Stimulated activated CD4-positive, alpha-beta T cell treated with anti-CD3 and anti-CD28 coated beads, Interleukin-12 subunit alpha, Interleukin-12 subunit beta, amount 100 ng/mL, for 4 hours (primary cell): ENCODE measurements at places on chromosomes 7 and 10.

DNA sequence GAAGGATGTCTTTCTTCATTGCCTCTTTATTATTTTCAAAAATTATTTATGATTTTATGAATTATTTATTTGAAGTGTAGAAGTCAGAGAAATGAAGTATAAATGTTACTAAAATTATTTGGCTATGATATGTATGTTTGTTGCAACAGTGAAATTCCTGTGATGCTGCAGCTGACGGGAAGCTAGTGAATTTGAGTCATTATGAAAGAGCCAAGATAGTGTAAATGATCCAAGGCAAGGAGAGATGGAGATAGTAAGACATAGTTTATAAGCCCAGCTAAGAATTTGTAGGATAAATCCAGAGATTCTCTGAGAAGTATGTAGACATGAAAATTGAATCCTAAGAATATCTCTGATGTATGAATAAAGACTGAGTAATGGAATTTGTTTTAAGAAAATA lies 30.8 kb downstream of the CASD1 start:
- no peak for DNase-seq

GRCh38 chr10:6840766-6841165 lies 260.7 kb upstream of the PRKCQ start:
- DNase-seq, result no peak

DNA sequence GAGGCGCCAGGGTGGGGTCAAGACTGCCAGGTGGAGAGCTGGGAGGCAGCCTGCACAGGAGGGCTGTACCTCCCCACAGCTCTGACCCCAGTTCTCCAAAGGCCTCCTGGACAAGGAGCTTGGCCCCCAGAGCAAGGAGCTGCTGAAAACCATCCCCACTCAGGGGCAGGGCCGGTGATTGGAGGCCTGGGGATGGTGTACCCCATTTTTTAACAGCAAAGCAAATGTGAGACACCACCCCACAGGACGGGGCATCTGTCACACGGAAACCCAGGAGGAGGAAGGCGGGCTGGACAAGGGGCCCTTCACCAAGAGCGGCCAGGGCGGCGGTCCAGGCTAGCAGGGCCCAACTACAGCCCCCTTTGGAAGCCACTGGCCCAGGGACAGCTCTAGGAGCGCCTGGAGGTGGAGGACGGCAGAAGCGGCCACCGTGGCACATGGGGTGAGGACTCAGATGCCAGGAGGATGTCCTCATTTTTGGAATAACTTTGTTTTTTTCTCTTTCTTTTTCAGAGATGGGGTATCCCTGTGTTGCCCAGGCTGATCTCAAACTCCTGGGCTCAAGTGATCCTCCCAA lies 56.4 kb upstream of the TNRC18 start:
- DNase-seq, result no peak

DNA sequence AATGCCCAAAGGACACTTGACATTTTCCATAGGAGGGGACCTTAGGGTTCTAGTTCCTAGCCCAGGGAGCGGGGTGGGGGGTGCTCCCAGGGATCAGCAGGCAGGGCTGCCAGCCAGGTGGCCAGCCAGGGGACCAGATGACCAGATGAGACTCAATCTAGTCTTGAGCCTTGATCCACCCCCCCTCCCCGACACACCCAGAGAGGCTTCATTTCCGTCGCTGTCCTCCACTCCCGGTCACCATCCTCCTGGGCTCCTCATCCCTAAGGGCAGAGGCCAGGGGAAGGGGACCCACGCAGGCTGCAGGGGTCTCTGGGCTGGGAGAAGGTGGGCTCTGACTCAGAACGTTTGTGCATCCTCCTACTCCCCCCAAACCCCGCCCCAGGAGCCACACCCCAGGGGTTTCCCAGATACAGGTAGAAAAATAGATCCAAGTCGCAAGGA lies 1.0 kb downstream of the STX1A start:
- no peak for DNase-seq

- DNase-seq, result no peak
Observed at GRCh38 chr7:130884437-130885417, 150.7 kb upstream of the KLF14 start.

- no peak for DNase-seq
Observed at GRCh38 chr7:4650433-4651047, 31.6 kb upstream of the FOXK1 start.

DNA sequence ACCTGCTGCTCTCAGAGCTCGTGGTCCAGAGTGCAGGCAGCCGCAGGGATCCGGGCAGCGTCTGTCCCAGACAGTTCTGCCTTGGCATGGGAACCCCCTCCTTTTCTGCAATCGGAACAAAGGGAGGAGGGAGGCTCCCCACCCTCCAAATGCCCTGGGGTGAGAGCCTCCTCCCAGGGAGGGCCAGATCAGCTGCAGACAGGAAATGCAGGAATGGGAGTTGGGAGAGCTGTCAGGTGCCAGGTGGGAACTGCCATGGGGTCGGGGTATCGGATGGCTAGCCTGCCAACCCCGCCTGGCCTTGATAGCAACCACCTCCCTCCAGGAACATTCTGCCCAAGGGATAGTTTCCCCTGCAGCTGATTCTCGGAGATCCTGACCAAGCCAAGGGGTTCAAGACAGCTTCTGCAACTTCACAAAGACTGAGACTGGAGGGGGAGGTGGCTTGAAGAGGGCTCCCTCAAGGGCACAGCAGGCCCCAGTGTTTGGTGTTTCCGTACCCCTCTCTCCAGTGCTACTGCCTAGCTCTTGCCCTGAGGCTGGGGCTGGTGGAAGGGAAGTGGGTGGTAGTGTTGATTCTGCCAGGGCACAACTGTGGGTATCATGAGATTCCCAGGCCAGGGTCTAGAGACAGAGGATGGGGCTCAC lies at the start of gene CALML5:
TSS of gene CALML5 (minus strand) at position 78 of the 648 bp plus-strand sequence. CDS start 132 bp downstream, outside the sequence.
- DNase-seq, result no peak

DNA sequence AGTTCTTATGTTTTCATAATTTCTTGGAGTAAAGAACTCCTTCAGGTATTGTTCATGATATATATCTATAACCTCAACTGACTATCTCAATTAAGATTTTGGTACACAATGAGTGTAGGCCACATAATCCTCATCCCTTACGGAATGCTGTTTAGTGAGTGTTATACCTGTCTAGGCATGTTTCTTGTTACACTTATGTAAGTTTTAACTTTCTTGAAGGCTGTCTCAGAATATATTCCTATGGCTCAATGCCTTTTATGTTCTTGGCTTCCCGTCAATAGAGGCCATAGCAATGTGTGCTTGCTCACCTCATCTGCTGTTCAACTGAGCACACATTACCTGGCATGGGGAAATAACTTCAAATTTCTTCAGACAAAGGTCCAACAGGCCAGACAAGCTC lies 185.1 kb downstream of the CTTNBP2 start:
- no peak for DNase-seq

DNA sequence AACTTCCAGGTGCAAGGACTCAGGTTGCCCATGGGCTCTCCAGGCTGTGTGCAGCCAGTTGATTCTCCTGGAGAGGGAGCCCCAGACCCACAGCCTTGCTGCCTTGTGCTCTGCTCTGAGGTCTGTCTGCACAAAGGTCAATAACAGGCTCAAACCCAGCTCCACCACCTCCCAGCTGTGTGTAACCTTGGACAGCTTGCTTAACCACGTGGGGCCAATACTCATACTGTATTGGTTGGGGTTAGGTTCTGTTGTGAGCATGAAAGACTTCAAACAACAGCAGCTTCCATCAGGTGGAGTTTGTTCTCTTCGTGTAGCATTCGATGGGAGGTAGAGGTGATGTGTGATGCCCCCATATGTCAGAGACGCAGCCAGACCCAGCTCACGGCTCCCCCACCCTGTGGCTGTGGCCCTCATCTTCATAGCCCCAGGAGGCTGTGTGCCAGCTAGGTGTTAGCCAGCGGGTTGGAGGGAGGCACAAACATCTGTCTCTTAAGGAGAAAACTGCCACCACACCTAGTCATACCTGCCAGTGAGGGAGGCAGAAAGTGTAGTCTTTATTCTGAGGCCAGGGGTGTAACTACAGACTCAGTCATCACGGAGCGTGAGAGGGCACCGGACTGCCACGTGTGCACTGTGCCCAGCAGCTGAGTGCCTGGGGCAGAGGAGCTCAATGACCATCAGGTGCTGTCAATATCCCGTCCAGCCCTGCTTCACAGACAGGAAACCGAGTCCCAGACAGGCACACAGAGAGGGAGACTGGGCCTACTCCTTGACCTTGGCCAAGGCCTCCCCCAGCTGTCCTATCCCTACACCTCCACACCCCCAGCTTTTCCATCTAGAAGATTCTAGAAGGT lies 8.1 kb upstream of the POLD2 start:
- no peak for DNase-seq

GRCh38 chr7:75925717-75926435 lies 10.9 kb downstream of the POR start:
- no peak for DNase-seq

- DNase-seq, result peak; percentile 11
Observed at GRCh38 chr10:13536674-13537366, 8.0 kb upstream of the BEND7 start.

- no peak for DNase-seq
Observed at GRCh38 chr7:151823566-151824372, 53.1 kb downstream of the PRKAG2 start.

GRCh38 chr7:2010551-2011265 lies 222.0 kb downstream of the MAD1L1 start:
- no peak for DNase-seq

DNA sequence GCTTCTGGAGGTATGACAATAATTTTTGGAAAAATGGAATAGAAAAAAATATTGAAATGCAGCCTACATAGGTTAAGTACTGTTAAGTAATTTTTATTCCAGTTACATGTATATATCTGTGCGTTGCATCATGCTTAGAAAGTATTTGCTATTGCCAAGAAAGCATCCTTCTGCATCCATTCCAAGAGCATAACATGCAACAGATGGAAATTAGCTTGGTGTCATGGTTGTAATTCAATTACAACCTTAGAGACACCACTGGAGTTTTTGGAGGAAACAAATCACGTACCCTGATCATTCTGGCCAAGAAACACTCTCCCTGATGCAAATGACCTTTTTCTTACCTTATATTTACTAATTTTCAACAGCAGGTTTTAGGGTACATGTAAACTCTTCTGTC lies 1.7 kb downstream of the AKR1B1 start:
- DNase-seq, result no peak

DNA sequence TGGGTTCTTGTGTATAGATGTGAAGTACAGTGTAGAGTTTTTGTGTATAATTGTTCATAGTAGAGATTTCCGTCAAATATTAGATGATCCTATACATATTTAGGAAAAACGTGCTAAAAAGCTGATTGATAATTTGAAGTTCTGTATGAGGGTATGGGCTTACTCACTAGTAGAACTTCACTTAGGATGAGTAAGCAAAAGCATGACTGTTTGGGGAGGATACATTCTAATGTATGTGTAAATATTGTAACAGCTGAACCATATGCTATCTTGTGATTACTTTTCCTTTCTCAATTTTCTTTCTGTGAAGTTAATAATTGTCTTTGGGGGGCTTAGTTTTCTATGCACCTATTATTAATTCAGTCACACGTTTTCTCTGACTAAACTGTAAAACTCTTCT lies 53.2 kb upstream of the PDK4 start:
- DNase-seq, result no peak

GRCh38 chr7:36185092-36185491 lies 32.0 kb downstream of the EEPD1 start:
- no peak for DNase-seq

DNA sequence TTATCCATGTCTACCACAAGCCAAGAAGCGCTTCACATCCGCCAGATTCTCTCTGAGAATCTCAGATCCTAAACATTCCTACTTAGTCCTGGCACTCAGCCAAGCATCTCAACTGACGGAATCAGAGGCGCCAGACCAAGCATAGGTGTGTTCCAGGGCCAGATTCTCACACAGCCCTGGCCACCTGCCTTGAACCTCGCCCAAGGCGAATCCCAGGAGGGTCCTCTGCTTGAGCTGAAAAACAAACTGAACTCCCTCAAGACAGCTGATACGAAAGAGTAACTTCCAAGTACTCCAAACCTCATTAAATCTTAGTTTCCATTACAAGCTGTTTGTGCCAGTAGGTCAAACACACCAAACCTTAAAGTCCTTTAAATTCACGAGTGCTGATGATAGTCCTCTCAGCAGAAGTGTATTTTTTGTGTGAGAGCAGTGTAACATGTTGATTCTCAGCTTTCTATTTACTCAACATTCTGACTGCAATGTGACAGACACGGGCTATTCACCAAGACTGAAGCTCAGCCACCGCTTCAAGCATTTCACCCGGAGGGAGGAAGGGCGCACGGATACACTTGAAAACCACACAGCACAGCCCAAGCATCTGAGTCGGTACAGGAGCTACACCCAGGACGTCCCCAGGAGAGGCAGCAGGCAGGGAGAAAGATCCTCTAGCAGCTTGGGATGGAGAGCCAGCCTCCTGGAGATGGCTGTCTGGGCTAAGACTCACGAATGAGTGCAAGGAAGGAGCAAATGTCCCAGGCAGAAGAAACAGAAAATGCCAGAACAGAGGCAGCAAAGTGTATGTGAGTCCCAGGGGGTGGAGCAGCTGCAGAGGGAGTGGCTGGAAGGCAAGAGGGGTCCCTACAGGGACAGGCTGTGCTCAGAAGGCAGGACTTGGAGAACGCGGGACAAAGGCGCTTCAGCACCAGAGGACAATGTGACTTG lies 6.0 kb downstream of the PARD3 start:
- DNase-seq, result no peak

- DNase-seq, result peak; percentile 13
Observed at GRCh38 chr7:75617634-75618234, 121.0 kb downstream of the HIP1 start.

DNA sequence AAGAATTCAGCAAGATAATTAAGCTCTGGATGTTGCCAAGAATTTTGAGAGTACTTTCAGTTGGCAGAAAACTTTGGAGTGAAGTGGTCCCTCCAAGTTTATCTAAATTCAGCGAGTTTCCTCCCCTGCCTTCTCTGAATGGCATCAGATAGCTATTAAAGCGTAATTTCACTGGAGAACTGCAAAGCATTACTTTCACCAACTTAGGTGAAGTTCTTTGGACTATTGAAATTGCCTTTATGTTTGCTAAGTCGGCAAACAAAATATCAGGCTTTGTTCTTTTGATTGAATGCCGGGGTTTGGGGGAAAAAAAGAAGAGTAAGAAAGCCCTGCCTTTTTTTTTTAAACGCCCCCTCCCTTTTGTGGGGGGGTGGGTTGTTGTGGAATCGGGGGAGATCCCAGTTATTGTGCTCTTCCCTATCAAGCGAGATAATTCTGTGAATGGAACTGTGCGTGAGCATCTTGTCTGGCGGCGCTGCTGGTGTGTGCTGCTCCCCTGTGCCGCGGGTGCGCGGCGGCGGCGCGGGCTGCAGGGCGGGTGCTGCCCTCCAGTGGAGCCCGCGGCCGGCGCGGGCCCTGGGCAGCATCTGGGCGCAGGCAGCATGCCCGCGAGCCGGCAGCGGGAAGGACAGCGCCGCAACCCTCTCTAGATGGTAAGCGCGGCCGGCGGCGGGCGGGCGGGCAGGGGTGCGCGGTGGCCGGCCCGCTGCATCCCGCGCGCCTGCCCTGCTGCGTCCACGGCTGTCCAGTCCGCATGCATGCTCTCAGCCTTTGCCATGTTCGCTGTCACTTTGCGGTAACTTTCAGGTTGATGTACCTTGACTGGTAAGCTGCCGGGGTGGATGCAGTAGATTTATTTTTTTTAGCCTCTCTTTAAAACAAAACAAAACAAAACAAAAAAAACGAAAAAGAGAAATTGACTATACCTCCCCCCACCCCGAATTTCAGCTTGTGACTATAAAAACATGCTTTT lies 176.5 kb downstream of the TCF7L2 start:
- peak; percentile 45 for DNase-seq
